Type B pancreatic cell (in vitro differentiated cells): ENCODE measurements at places on chromosomes 5 and 9.

- DNase-seq: no peak
These were observed 1.1 kb downstream of the BHMT start for GRCh38 chr5:79112703-79113058.

- no peak for DNase-seq
These were observed 29.8 kb upstream of the TMEM161B start for GRCh38 chr5:88298425-88298824.

DNA sequence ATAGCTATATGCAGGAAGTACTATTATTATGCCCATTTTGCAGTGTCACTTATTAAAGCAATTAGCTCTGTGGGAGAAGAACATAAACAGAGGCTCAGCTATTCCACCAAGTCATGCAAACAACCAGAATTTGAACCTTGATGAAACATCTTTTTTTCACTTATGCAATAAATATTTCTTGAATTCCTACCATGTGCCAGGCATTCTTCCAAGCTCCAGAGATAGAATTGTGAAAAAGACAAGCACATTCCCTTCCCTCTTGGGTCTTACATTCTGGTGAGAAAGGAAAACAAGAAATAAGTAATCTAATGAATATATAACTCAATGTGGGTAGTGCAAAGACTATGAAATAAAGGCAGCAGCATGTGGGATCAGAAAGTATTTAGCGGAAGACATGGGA lies 32.1 kb upstream of the ADRB2 start:
- no peak for DNase-seq

DNA sequence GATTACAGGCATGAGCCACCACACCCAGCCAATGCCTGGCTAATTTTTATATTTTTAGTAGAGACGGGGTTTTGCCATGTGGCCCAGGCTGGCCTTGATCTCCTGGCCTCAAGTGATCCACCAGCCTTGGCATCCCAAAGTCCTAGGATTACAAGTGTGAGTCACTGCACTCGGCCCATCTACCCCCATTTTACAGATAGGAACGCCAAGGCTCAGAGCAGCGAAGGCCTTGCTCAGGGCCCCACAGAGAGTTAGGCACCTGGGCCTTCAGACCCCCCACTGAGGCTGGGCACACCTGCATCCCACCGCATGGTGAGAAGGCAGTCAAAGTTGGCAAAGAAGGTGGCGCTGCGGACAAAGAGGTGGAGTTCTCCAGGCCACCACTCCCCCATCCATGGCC lies 143.1 kb downstream of the GAPVD1 start:
- DNase-seq: no peak

DNA sequence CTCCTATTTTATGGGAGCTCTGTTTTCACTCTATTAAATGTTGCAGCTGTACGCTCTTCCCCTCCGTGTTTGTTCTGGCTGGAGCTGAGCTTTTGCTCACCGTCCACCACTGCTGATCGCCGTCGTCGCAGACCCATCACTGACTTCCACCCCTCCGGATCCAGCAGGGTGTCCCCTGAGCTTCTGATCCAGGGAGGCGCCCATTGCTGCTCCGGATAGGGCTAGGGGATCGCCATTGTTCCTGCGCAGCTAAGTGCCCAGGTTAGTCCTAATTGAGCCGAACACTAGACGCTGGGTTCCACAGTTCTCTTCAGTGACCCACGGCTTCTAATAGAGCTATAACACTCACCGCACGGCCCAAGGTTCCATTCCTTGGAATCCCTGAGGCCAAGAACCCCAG lies 96.2 kb upstream of the PRDM9 start:
- DNase-seq: no peak

GRCh38 chr9:115643948-115644727 lies 509.5 kb upstream of the PAPPA start:
- no peak for DNase-seq

DNA sequence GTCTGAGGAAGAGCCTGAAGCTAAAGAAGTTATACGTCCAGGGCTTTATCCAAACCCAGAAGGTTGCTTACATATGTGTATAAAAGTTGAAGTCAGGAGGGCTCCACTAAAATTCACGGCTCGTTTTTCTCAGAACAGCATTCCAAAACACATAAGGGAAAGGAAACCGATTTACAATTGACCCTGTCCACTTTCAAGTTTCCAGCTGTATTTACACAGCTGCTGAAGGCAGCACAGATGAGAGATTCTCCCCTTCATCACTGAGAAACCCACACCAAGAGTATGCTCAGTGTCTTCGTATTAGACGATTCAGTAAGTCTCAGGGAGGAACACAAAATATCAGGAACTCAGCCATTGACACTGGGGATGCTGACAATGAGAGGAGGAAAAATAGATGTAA lies 5.9 kb upstream of the NREP start:
- DNase-seq: no peak
